ENCODE measurements at places on chromosomes 7 and 10.

- DNase-seq, result no peak
These were observed 3.9 kb upstream of the SGPL1 start for GRCh38 chr10:70811881-70812280.

- DNase-seq, result no peak
These were observed 14.2 kb upstream of the PRKAR1B start for GRCh38 chr7:741191-741671.

DNA sequence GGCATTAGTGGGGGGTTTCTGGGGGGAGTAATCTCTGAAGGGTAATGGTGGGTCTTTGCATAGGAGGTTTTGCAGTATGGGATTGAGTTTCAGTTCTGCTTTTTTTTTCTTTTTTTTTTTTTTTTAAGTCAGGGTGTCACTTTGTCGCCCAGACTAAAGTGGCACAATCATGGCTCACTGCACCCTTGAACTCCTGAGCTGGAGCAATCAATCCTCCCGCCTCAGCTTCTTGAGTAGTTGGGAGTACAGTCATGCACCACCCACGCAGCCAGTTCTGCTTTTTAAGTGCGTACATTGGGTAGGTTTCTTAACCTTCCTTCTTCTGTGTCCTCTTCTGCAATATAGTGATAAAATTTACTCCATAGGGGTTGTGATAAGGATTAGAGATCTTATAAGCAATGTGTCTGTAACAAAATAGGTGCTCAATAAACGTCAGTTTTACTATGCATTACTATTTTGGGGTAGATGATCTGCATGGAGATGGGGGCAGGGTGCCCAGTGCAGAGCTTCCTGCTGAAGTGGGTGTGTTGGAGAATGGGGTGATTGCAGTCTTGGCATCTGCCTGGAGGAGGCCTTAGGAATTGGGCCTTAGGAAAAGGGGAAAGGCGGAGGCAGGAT is 9.6 kb downstream of the KAZALD1 start:
- no peak for DNase-seq

GRCh38 chr7:102933763-102934162 is 21.0 kb downstream of the LRRC17 start:
- DNase-seq, result no peak

- no peak for DNase-seq
These were observed 284.4 kb downstream of the IPMK start for GRCh38 chr10:57983281-57983791.

DNA sequence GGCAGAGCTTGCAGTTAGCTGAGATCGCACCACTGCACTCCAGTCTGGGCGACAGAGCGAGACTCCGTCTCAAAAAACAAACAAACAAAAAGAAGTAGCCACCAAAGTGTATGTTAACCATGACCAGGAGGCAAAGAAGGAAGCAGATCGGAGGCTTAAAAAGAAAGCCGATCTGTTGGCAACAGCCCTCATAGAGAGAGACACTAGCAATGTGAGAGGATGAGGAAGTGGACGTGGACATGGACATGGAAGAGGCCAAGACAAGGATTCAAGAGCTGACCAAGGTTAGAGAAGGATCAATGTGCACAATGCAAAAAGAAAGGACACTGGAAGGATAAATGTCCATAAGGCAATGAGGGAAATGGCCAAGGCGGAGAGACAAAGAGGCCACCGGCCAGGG is 14.9 kb upstream of the ADCK2 start:
- no peak for DNase-seq

All from keratinocyte (primary cell).